ENCODE measurements at places on chromosomes 6 and 20.

GRCh38 chr6:106910999-106911949 lies 63.3 kb downstream of the CD24 start:
- DNase-seq = no peak

DNA sequence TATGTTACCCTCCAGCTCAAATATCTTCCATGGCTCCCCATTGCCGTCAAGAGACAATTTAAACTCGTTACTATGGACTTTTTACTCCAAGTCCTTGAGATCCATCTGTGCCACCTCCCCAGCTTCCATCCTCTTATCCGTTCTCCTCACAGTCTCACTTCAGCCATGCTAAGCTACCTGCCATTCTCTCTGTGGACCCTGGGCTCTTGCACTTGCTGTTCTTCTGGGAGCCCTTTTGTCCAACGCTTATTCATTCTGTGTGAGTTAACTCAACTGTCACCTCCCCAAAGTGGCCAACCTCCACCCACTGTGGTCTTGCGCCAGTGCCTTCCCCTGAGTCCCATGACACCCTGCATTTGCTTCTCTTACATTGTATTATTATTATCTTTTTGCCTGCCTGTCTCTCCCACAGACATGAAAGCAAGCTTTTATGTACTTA lies 132.4 kb downstream of the BCAS1 start:
- no peak for DNase-seq

DNA sequence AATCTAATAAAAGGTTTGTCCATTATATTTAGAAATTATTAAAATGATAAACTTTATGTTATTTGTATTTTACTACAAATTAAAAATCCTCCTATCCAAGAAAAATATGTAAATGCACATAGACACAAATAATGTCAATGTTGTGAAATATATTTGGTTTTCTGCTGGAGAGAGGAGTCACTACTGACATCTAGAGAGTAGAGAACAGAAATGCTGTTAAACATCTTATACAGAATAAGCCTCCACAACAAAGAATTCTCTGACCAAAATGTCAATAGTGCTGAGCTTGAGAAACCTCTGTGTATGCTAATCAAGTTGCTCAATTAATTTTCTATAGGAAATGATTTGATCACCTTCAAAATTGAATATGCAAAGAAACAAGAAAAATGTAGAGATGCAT lies 12.4 kb downstream of the HTR1B start:
- DNase-seq = no peak

DNA sequence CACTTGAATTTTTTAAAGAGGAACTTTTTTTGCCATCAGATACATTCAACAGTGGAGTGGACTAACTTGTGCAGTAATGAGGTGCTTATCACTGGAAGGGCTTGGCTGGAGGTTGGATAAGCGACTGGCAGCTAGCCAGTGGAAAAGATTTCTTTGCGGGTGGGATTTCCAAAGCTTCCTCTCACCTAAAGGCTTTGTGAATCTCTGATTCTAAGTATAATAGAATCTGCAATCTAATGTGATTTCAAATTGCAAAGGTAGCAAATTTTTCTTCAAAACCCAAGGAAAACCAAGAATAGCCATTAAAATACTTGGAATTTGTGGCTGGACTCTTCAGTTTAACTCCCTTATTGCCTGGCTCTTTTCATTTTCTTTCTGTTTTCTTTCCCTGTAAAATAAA lies 460.4 kb upstream of the MARCKS start:
- DNase-seq = no peak

DNA sequence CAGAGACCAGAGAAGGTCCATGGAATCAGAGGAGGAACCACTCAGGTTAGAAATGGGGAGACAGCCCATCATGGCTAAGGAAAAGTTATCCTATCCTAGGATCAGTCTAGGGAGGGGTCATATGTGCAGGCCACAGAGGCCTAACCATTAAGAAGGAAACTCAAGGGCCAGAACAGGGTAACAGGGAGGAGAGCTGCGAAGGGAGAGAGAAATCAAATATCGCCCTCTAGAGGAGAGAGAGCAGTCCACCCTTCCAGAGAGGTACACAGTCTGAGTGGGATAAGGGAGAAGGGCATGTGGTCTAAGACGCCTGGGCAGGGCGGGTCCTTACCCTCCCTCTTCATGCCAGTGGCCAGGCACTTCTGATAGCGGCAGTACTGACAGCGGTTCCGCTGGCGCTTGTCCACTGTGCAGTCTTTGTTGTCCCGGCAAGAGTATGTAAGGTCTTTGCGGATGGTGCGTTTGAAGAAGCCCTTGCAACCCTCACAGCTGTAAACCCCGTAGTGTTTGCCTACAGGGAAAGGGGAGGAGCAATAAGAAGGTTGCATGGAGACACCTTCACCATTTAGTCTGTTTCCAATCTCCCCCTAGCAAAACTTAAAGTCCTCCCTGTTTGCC lies 2.9 kb downstream of the RXRB start:
- DNase-seq = peak; percentile 44
